ENCODE measurements at places on chromosomes 3 and 15.

- H3K36me3 ChIP-seq, result no peaks in the 10 kb centered on the region
- no peak overlapping the region for H3K27ac ChIP-seq
- no peak for DNase-seq
These were observed 162.5 kb downstream of the TPRG1 start for GRCh38 chr3:189334064-189334920.

- no peaks in the 10 kb centered on the region for H3K4me1 ChIP-seq
- no peak overlapping the region for H3K4me3 ChIP-seq
- H3K27ac ChIP-seq, result no peak overlapping the region
These were observed 22.6 kb upstream of the POMGNT2 start for GRCh38 chr3:43128464-43128863.

- no peaks in the 10 kb centered on the region for H3K4me1 ChIP-seq
- DNase-seq, result no peak
- no peaks in the 10 kb centered on the region for H3K36me3 ChIP-seq
- no peak overlapping the region for H3K4me3 ChIP-seq
These were observed 542.6 kb downstream of the TUSC7 start for GRCh38 chr3:117252208-117252607.

- no peak overlapping the region for H3K4me3 ChIP-seq
- H3K27ac ChIP-seq, result no peak overlapping the region
- DNase-seq, result no peak
- no peaks in the 10 kb centered on the region for H3K27me3 ChIP-seq
- H3K36me3 ChIP-seq, result peaks cover 8% of the 10 kb centered on the region
- H3K4me1 ChIP-seq, result no peaks in the 10 kb centered on the region
These were observed 106.1 kb downstream of the OXNAD1 start for GRCh38 chr3:16370872-16371740.

- H3K27me3 ChIP-seq, result no peaks in the 10 kb centered on the region
- no peak overlapping the region for H3K4me3 ChIP-seq
- no peaks in the 10 kb centered on the region for H3K4me1 ChIP-seq
- no peak overlapping the region for H3K27ac ChIP-seq
These were observed 345.8 kb upstream of the ADAMTS9 start for GRCh38 chr3:65033576-65033975.

DNA sequence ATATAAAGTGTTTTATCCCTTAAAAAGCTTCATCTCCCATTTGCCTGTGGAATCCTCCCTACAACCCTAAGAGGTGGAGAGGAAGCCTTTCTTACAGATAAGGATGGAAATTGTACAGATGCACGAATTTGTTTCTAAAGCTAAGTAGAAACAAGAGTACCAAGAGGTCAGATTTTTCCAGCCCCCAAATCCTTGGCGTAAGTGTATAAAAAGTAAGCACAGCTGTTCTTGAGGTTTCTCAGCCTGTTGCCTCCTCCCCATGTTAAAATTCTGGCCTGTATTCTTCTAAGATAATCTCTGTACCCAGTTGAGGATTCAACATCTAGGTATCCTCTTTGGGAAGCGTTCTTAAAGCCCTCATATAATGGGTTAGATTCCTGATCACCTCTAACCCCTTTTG, 34.9 kb downstream of the RAB7A start:
- H3K36me3 ChIP-seq, result no peaks in the 10 kb centered on the region
- no peaks in the 10 kb centered on the region for H3K27me3 ChIP-seq
- no peak overlapping the region for H3K4me3 ChIP-seq
- no peak overlapping the region for H3K27ac ChIP-seq

DNA sequence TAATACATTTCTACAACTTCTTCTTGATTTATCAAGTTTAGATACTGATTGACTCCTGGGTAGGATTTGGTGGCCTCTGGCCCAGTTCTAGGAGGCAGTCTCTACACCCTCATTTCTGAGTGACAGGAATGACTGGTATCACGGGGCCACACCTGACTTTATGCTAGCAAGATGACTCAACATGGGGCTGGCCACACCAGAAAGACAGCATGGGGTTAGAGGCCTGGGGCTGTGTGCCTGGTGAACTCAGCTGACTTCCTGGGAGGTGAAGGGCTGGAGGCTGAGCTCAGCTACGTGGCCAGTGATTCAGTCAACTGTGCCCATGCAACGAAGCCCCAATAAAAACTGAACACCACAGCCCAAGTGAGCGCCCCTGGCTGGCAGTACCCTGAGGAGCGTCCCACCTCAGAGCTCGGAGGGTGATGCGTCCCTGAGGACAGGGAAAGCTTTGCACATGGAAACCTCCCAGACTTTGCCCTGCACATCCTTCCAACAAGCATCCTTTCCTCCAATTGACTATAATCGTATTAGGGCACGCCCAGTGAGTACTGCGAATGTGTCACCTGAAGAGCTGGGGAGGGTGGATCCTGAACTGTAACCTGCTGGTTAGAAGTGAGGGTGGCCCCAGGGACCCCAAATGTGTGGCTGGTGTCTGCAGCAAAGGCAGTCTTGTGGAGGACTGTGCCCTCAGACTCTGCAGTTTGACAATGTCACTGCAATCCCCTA, 57.2 kb downstream of the NIPA2 start:
- no peak overlapping the region for H3K27ac ChIP-seq
- H3K27me3 ChIP-seq, result no peaks in the 10 kb centered on the region
- no peak for DNase-seq

GRCh38 chr3:195105841-195106417, 165.0 kb downstream of the XXYLT1 start:
- DNase-seq, result no peak
- peak overlapping the region; percentile 72 for H3K27ac ChIP-seq
- H3K36me3 ChIP-seq, result no peaks in the 10 kb centered on the region
- no peaks in the 10 kb centered on the region for H3K27me3 ChIP-seq
- peak overlapping the region; percentile 7 for H3K4me3 ChIP-seq

DNA sequence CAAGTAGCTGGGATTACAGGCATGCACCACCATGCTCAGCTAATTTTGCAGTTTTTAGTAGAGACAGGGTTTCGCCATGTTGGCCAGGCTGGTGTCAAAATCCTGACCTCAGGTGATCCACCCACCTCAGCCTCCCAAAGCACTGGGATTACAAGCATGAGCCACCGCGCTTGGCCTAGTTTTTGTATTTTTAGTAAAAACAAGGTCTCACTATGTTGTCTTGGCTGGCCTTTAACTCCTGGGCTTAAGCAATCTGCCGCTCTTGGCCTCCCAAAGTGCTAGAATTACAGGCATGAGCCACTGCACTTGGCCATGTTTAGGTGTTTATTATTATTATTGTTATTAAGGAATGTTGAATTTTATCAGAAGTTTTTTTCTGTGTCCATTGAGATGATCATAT, 14.7 kb downstream of the IL16 start:
- no peak overlapping the region for H3K27ac ChIP-seq
- no peaks in the 10 kb centered on the region for H3K4me1 ChIP-seq
- H3K27me3 ChIP-seq, result no peaks in the 10 kb centered on the region
- H3K36me3 ChIP-seq, result no peaks in the 10 kb centered on the region
- no peak for DNase-seq
- H3K4me3 ChIP-seq, result no peak overlapping the region

DNA sequence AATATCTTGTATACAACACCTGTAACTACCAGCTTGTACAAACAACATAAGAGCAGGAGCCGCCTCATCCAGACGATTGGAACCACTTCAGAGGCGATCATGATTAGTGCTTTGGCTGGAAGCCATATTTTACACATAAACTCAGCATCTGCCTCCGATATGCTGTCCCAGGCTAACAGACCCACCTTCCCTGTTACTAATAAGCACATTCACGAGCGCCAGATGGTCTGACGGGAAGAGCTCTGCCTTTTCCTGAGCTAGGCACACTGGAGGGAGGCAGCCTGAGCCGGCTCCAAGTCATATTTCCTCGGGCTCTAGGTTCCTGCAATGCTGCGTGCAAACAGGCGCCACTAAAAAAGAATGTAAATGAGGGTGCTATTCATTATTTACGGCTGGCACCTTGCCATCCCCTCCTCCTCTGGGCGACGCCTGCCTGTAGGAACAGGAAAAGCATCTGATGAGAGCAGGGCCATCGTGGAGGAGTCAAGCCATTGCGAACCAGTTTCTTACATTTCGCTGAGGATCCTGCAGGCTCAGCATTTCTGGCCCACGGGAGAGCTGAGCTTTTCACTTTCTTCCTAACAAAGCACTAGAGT, 98.2 kb downstream of the ANXA2 start:
- H3K4me3 ChIP-seq, result no peak overlapping the region
- H3K27me3 ChIP-seq, result no peaks in the 10 kb centered on the region
- H3K27ac ChIP-seq, result no peak overlapping the region

DNA sequence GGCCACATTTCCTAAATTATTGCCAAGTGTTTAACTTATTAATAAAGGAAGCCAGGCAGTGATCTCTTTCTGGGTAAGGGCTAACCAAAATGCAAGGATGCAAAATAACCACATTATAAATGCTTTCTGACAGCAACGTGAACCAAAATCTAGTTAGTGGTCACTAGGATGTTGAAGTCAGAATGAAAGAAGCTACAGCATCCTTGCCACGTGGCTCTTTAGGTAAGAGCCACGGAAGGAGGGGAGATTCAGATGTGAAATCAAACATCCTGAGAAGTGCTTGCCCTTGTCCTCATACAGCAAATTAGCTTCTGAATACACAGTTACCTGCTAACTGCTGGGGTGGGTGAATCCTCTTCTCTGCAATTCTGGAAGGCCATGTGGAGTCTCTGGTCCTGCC, 246.2 kb downstream of the FEZF2 start:
- H3K4me1 ChIP-seq, result no peaks in the 10 kb centered on the region
- H3K4me3 ChIP-seq, result no peak overlapping the region
- no peaks in the 10 kb centered on the region for H3K36me3 ChIP-seq
- no peak overlapping the region for H3K27ac ChIP-seq
- no peaks in the 10 kb centered on the region for H3K27me3 ChIP-seq
- no peak for DNase-seq

GRCh38 chr15:96992817-96993216, 662.3 kb downstream of the NR2F2 start:
- no peak for DNase-seq
- no peaks in the 10 kb centered on the region for H3K27me3 ChIP-seq
- no peak overlapping the region for H3K4me3 ChIP-seq
- no peaks in the 10 kb centered on the region for H3K36me3 ChIP-seq

DNA sequence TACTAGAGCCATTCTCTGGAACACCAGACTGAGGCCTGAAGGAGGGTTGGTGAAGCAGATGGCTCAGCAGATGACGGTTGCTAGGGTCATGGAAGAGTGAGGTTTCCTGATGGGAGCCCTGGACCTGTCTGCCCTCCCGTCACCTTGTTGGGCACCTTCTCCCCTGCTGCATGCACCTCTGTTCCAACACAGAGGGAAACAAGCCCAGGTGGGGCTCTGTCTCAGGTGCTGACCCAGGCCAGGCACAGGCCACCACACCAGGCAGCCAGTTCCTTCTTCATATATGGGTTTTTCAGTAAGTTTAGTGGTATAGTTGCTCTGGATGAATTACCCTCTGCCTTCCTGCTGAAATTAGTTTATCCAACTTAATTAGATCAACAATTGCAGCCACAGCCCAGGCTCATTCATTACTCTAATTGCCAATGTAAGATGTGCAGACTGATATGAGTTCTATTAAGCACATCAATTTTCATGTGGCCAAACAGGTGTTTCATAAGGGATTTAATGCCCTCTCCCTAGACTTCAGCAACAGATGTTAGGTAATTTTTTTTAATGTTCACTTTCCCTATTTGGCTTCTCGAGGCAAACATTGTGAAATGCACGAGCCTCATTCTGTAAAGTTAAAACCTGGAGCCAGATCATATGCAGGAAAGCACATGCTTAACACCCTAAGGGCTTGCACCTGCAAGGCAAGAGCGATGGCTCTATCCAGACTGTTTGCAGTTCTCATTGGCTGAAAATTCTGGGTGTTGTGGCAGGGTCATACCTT, 174.8 kb downstream of the CHDH start:
- H3K27me3 ChIP-seq, result no peaks in the 10 kb centered on the region
- no peaks in the 10 kb centered on the region for H3K36me3 ChIP-seq
- H3K4me1 ChIP-seq, result no peaks in the 10 kb centered on the region
- no peak overlapping the region for H3K27ac ChIP-seq
- H3K4me3 ChIP-seq, result no peak overlapping the region

DNA sequence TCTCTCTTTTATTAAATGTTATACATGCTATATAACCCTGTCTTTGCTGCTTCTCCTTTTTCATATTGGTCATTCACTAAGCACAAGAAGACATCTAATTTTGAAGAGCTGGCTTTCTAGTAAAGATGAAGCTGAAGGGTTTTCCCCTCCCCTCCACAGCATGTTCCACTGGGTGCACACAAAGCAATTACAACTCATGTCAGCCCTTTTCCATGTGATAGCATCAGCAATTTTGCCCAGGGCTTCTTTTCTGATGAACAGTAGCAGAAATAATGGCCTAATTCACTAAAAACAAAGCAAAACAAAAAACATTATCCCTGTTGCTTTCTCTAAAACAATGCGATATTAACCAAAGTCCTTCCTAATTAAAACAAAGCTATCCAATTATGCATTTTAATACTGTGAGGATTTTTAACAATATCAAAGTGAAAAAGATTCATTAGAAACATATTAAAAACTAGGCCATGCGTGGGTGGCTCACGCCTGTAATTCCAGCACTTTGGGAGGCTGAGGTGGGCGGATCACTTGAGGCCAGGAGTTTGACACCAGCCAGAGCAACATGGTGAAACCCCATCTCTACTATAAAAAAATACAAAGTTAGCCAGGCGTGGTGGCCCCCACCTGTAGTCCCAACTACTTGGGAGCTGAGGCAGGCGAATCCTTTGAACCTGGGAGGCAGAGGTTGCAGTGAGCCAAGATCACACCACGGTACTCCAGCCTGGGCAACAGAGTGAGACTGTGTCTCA, 12.2 kb upstream of the PIK3R4 start:
- H3K36me3 ChIP-seq, result no peaks in the 10 kb centered on the region
- no peak overlapping the region for H3K4me3 ChIP-seq
- no peaks in the 10 kb centered on the region for H3K27me3 ChIP-seq
- no peak for DNase-seq

DNA sequence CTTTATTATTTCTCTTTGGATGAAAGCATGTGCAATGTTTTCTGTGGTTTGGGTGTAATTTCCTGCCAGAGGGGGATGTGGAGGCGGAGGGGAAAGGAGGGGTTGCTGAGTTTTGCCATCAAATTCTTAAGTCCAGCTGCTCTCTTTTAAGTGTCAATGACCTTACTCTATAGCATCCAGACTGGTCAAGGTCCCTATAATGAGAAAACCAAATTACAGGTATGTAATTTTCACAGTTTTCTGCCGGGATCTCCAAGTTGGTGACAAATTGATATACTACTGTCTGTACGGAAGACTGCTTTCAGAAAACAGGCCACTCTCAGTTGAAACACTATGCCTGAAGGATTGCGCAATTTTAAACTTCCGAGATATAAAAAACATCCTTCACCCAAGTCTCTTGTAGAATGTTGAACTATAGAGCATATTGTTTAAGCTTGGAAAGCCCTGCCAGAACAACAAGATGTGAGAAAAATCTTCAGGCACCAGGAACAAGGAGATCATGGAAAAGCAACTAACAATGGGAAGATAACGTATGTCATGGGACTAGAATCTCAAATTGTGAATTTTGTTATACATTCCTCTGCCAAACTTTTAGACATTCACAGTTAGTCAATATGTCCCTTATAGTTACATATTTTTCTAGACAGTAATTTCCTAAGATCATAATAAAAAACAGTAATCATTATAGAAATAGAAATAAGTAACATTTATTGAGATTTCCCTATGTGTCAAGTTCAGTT, 300.7 kb upstream of the SATB1 start:
- DNase-seq, result no peak
- no peaks in the 10 kb centered on the region for H3K27me3 ChIP-seq
- no peak overlapping the region for H3K27ac ChIP-seq
- no peaks in the 10 kb centered on the region for H3K4me1 ChIP-seq

GRCh38 chr15:43270676-43271306, 4.1 kb upstream of the TGM5 start:
- no peaks in the 10 kb centered on the region for H3K36me3 ChIP-seq
- no peak for DNase-seq
- H3K27me3 ChIP-seq, result no peaks in the 10 kb centered on the region
- no peak overlapping the region for H3K4me3 ChIP-seq

Data from right lobe of liver (tissue), 6 donors.